CD4-positive, alpha-beta T cell treated with Interleukin-2 at 100 ng/mL for 4 hours (primary cell): ENCODE measurements at places on chromosomes 5 and 9.

- DNase-seq = no peak
Measured at GRCh38 chr5:2738700-2739359, 12.6 kb downstream of the IRX2 start.

DNA sequence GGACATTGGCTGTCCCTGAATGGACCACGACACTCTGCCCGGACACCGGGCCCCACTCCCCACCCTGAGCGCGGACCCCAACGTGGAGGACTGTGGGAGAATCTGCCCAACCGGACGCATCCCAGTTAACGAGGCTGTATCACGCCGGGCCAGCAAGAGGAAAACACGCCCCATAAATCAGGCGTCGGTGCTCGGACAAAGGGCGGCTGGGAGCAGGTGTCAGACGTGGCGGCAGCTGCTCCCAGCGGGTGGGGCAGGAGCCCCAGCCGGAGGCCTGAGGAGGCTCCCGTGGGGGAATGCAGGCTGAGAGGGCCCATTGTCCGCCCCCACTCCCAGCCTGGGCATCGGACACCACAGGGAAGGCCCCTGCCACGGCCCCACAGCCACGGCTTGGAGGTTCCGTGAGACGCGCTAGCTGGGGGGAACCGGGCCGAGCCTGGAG, 19.2 kb downstream of the NOTCH1 start:
- DNase-seq = no peak

GRCh38 chr5:165579911-165580310, 2074.5 kb downstream of the MAT2B start:
- DNase-seq = no peak

DNA sequence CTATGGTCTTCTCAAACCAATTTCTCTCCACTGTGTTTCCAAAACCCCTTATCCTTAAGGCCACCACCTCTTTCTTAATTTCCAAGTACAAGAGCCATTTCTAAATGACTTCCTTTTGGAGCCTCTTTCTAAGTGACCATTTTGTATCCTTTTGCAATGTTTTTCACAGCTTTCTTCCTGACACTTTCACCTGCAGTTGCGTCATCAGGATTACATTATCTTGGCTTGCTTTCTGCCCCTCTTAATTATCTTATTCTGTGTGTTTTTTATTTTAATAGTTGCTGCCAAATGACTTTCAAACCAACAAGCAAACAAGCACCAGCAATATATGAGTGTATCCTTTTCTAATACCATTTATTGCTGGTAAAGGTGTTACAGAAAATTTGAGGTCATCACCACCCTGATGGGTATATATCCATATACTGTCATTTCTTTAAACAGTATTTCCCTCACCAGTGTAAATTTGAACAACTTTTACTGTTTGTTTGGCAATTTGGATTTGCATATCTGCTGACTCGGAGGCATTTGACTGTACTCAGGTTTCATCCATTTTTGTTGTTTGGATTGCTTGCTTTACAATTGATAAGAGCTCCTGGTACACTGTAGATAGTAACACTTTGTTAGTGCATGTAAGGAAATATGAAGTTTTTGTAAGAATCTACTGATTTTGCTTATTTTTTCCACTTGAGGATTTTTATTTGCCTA, 5.4 kb upstream of the ANXA1 start:
- DNase-seq = no peak

- no peak for DNase-seq
Measured at GRCh38 chr9:122939601-122940000, 1.2 kb upstream of the RABGAP1 start.
